ENCODE measurements at places on chromosomes 3 and 15.

DNA sequence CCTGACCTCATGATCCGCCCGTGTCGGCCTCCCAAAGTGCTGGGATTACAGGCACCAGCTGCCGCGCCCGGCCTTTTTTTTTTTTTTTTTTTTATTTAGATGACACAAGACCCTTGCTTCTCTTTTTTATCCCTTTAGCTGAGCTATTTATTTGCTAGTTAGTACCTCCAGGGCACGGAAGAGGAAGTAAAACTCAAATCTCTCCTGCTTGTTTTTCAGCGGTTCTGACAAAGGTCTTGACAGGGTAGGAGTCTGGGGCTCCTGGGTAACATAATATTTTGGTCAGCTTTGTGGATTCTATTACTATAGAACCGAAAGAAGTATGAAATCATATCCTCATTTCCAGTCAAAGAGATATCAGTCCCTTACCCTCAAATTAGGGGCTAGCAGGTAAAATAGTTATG lies 44.0 kb upstream of the ETV5 start:
- DNase-seq, result no peak
- H3K27ac ChIP-seq, result no peak overlapping the region
- no peaks in the 10 kb centered on the region for H3K27me3 ChIP-seq
- H3K4me3 ChIP-seq, result no peak overlapping the region
- no peaks in the 10 kb centered on the region for H3K4me1 ChIP-seq

DNA sequence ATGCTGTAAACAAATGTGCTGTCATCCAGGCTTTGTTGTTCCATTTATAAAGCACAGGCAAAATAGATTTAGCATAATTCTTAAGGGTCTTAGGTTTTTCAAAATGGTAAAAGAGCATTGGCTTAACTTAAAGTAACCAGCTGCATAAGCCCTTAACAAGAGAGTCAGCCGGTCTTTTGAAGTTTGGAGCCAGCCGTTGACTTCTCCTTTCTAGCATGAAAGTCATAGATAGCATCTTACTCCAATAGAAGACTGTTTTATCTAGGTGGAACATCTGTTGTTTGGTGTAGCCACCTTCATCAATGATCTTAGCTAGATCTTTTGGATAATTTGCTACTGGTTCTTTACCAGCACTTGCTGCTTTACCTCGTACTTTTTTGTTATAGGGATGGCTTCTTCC lies 297.5 kb upstream of the DCBLD2 start:
- no peak overlapping the region for H3K27ac ChIP-seq
- no peaks in the 10 kb centered on the region for H3K27me3 ChIP-seq
- no peak overlapping the region for H3K4me3 ChIP-seq
- H3K4me1 ChIP-seq, result no peaks in the 10 kb centered on the region
- no peak for DNase-seq

DNA sequence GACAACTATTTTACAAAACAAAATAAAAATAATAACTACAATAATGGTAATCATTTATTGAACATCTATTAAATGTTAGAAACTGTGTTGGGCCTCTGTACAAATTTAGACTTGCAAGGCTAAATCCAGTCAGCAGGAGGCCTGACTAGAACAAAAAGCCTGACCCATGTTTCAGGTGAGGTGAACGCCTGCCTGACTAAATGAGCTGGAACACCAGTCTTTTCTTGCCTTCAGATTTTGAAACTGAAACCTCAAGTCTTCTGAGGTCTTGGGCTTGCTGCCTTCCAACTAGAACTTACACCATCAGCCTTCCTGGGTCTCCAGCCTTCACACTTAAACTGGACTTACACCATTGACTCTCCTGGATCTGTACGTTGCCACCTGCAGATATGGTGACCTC lies 706.9 kb downstream of the TBL1XR1 start:
- no peak overlapping the region for H3K4me3 ChIP-seq
- no peak for DNase-seq
- no peaks in the 10 kb centered on the region for H3K36me3 ChIP-seq
- H3K4me1 ChIP-seq, result no peaks in the 10 kb centered on the region

- no peaks in the 10 kb centered on the region for H3K27me3 ChIP-seq
- no peak for DNase-seq
- no peak overlapping the region for H3K4me3 ChIP-seq
These were observed 18.0 kb downstream of the ESYT3 start for GRCh38 chr3:138452436-138452835.

- no peak for DNase-seq
- H3K27me3 ChIP-seq, result no peaks in the 10 kb centered on the region
- H3K36me3 ChIP-seq, result no peaks in the 10 kb centered on the region
- H3K4me3 ChIP-seq, result no peak overlapping the region
These were observed 850.0 kb downstream of the CADM2 start for GRCh38 chr3:85808755-85809154.

- DNase-seq, result no peak
- H3K27ac ChIP-seq, result no peak overlapping the region
- no peaks in the 10 kb centered on the region for H3K27me3 ChIP-seq
- H3K4me3 ChIP-seq, result no peak overlapping the region
- H3K36me3 ChIP-seq, result no peaks in the 10 kb centered on the region
These were observed 22.7 kb upstream of the CHD2 start for GRCh38 chr15:92877416-92877815.

DNA sequence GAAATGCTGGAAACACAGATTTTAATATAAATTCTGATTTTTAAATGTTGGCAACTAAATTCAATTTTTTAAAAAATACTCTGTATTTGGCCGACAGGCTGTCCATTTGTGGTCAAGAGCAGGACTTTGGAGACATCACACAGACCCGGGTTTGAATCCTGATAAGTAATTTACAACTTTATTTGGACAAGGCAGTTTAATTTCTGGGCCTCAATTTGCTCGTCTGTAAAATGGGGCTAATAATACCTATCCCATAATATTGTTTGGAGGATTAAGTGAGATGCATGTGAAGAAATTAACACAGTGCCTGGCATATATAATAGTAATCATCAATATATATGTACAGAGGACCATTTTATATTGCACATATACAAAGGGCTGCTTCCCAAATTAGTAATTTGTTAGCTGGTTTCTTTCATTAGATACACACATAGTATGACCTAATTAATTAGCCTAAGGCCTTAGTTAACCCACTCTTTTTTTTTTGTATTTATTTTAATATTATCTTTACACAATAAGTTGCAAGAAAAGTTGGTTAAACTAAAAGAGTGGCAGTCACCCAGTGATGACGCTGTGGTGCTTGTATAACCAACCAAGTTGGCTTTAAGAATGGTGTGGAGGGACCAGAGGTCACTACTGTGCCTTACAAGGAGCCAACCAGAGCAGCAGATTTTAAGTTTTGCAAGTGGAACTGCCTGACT lies 665 bp downstream of the PIGB start:
- H3K4me1 ChIP-seq, result peaks cover 37% of the 10 kb centered on the region
- H3K27me3 ChIP-seq, result no peaks in the 10 kb centered on the region
- peak overlapping the region; percentile 81 for H3K27ac ChIP-seq
- peak; percentile 48 for DNase-seq
- H3K4me3 ChIP-seq, result peak overlapping the region; percentile 62

GRCh38 chr3:51145811-51146585 lies 239.1 kb upstream of the MANF start:
- H3K27me3 ChIP-seq, result no peaks in the 10 kb centered on the region
- no peak overlapping the region for H3K4me3 ChIP-seq
- H3K36me3 ChIP-seq, result no peaks in the 10 kb centered on the region
- no peak overlapping the region for H3K27ac ChIP-seq
- no peaks in the 10 kb centered on the region for H3K4me1 ChIP-seq

DNA sequence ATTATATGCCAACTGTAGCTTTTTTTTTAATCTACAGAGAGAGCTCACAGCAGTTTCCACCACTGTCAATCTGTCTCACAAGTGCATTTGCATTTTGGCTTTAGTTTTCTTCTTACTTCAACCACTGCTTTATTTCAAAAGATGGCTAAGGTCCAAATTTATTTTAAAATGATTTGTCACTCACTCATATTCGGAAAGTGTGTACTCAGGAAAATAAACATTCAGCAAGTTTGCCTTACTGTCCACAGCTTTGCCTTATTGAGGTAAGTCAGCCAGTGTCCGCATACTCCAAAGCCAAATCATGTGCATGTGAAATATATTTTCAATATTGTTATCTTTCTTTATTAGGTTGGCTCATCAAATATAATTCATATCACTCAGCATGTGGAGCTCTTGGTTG lies 240.7 kb upstream of the ARHGEF26 start:
- no peaks in the 10 kb centered on the region for H3K27me3 ChIP-seq
- no peak overlapping the region for H3K4me3 ChIP-seq
- H3K4me1 ChIP-seq, result no peaks in the 10 kb centered on the region
- no peak for DNase-seq
- no peaks in the 10 kb centered on the region for H3K36me3 ChIP-seq

DNA sequence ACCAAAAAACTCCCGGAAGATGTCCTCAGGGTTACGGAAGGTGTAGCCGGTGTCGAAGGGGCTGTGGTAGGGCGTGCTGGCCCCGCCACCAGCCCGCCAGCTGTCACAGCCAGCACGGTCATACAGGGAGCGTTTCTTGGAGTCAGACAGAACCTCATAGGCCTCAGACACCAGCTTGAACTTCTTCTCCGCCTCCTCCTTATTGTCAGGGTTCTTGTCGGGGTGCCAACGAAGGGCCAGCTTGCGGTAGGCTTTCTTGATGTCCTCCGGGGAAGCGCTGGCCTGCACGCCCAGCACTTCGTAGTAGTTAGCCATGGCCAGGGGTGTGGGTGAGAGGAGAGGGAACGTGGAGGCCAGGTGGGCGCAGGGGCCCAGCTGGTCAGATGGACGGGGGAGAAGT lies 3.8 kb downstream of the DNAJB8 start:
- H3K27me3 ChIP-seq, result peaks cover 20% of the 10 kb centered on the region
- H3K4me3 ChIP-seq, result no peak overlapping the region
- H3K36me3 ChIP-seq, result no peaks in the 10 kb centered on the region
- no peak overlapping the region for H3K27ac ChIP-seq

- H3K4me1 ChIP-seq, result no peaks in the 10 kb centered on the region
- H3K36me3 ChIP-seq, result no peaks in the 10 kb centered on the region
- no peak overlapping the region for H3K27ac ChIP-seq
- H3K4me3 ChIP-seq, result no peak overlapping the region
These were observed 46.4 kb downstream of the MORC1 start for GRCh38 chr3:109071350-109072142.

DNA sequence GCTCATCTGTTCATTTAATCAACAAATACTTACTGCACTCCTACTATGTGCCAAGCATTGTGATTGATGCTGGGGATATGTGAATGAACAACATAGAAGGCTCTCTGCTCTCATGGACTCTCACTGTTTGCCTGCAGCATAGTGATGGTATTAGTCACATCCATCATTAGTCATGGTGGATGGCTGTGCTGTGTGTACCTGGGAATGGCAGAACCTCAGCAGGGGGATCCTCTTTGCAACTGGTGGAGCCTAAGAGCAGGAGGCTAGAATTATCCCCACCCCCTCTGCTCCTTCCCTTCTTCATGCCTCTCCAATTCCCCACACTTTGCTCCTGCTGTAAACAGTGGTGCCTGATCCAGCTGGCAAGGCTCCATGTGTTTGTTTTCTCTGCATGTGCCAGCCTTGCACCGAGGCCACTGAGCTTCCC lies 20.5 kb downstream of the BOC start:
- H3K27me3 ChIP-seq, result no peaks in the 10 kb centered on the region
- H3K36me3 ChIP-seq, result peaks cover 4% of the 10 kb centered on the region
- no peak overlapping the region for H3K4me3 ChIP-seq
- H3K4me1 ChIP-seq, result peaks cover 10% of the 10 kb centered on the region
- H3K27ac ChIP-seq, result no peak overlapping the region

- H3K27ac ChIP-seq, result no peak overlapping the region
- H3K27me3 ChIP-seq, result no peaks in the 10 kb centered on the region
- H3K4me3 ChIP-seq, result no peak overlapping the region
These were observed 121.5 kb upstream of the TSC22D2 start for GRCh38 chr3:150286390-150287147.

DNA sequence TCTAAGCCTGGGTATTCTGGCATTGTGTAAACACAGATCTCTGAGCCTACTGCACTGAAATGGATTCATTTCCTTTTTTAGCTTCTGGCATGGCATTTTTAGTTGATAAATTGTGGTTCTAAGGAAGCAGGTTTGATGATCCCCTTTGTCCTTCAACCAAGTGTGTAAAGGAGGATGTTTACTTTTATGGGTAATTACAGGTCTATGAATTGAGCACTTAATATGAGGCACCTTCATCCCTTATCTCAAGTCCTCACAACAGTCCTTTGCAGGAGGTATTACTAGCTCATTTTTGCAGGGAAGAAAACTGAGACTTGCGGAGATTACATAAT lies 30.8 kb upstream of the ZBTB38 start:
- no peaks in the 10 kb centered on the region for H3K27me3 ChIP-seq
- no peak overlapping the region for H3K4me3 ChIP-seq
- H3K4me1 ChIP-seq, result peaks cover 10% of the 10 kb centered on the region
- no peaks in the 10 kb centered on the region for H3K36me3 ChIP-seq
- H3K27ac ChIP-seq, result no peak overlapping the region

GRCh38 chr15:70710714-70711113 lies 52.6 kb downstream of the UACA start:
- peaks cover 34% of the 10 kb centered on the region for H3K4me1 ChIP-seq
- DNase-seq, result no peak
- H3K36me3 ChIP-seq, result no peaks in the 10 kb centered on the region
- H3K27me3 ChIP-seq, result no peaks in the 10 kb centered on the region

DNA sequence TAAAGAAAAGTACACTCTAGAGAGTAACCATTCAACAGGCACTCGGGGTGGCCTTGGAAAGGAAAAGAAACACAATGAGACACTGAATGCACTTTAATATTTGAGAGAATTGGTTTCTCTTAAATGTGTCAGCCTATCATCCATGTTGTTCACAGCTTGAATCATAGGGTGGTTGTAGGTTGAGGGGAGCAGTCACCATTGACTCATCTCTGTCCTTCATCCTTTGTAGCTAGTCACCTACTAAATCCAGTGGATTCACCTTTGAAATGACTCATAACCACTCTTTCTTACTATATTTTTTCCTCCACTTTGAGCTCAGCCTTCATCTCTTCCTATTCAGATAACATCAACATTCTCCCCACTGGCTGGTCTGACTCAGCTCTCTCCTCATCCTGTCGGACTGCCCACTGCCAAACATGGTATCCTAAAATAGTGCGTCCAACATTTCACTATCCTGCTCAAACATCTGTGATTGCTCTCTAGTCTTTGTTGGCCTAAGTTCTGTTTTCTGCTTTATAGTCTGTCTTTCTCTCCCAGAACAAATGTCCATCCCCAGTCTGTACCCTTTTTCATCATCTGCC lies 182.7 kb upstream of the GADL1 start:
- H3K36me3 ChIP-seq, result no peaks in the 10 kb centered on the region
- no peak overlapping the region for H3K27ac ChIP-seq
- DNase-seq, result no peak
- H3K27me3 ChIP-seq, result no peaks in the 10 kb centered on the region
- H3K4me3 ChIP-seq, result no peak overlapping the region
